ENCODE measurements at places on chromosomes 11 and 22.

- DNase-seq, result no peak
Observed at GRCh38 chr11:124219126-124219525, 21.8 kb upstream of the OR8G1 start.

GRCh38 chr11:19744130-19744529 is 31.5 kb downstream of the NAV2 start:
- no peak for DNase-seq

- DNase-seq, result no peak
Observed at GRCh38 chr22:19871023-19871844, 16.6 kb upstream of the GNB1L start.

GRCh38 chr11:8224711-8225110 is 39.0 kb downstream of the LMO1 start:
- DNase-seq, result no peak

DNA sequence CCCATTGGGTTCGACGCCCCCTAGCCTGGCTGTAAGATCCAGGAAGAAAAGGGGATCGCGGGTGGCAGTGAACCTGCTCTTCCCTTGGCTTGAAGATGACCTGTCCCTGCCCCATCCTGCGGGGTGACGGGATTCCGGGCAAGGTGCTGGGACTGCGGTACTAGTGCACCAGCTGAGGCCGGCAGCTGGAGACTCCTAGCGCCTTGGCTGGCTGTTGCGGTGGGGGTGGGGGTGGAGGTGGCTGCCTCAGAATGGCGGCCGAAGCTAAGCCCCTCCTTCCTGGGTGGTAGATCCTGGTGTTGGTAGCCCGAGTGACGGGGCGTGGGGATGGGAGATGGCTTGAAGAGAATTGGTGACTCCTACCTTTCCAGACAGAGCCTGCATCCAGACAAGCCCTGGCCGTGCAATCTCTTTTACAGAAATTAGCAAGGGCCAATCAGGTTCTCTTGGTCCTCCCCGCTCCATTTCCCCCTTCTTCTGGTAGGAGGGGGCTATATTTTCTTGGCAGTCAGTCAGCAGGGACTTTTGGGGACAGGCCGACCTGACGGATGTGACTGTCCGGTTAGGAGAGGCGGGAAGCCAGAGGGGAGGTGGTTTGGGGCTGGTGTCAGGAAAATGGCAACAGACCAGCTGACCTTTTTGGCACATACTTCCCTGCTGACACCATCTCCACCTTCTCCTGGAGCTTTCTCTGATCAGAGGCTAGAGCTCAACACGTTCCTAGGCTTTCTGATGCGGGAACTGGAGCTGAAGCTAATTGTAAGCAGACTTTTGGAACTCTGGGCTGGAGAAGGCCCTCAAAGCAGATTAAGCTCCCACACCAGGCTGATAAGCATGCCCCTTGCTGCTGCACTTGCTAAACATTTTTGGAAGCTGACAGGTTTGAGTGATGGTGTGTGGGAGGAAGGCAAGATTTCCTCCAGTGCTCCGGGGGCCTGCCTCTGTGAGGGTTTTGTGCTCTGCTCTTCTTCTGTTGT is 2.0 kb downstream of the NAV2 start:
- DNase-seq, result no peak

- DNase-seq, result peak; percentile 41
Observed at GRCh38 chr11:22787551-22788162, 41.9 kb downstream of the SVIP start.

- no peak for DNase-seq
Observed at GRCh38 chr11:66745356-66746235, 16.6 kb upstream of the SPTBN2 start.

GRCh38 chr11:107337917-107338316 is 119.7 kb downstream of the CWF19L2 start:
- DNase-seq, result no peak

GRCh38 chr11:47189100-47189834 is 3.0 kb upstream of the PACSIN3 start:
- no peak for DNase-seq

DNA sequence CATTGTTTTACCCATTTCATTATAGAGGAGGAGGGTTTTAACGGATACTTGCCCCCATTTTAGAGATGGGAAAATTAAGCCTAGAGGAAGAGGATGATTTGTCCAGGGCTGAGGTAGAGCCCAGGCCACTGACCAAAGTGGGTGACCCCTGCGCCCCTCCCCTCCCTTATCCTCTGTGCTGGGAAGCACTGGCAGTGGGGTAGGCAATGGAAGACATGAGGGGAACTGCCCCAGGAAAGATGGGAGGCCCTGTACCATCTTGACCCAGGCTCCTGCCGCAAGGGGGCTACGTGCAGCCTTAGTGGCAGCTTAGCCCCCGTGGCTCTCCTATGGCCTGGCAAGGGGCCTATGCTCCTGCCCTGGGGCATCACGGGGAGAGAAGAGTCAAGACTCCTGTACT is 76.4 kb upstream of the MYOD1 start:
- DNase-seq, result no peak

DNA sequence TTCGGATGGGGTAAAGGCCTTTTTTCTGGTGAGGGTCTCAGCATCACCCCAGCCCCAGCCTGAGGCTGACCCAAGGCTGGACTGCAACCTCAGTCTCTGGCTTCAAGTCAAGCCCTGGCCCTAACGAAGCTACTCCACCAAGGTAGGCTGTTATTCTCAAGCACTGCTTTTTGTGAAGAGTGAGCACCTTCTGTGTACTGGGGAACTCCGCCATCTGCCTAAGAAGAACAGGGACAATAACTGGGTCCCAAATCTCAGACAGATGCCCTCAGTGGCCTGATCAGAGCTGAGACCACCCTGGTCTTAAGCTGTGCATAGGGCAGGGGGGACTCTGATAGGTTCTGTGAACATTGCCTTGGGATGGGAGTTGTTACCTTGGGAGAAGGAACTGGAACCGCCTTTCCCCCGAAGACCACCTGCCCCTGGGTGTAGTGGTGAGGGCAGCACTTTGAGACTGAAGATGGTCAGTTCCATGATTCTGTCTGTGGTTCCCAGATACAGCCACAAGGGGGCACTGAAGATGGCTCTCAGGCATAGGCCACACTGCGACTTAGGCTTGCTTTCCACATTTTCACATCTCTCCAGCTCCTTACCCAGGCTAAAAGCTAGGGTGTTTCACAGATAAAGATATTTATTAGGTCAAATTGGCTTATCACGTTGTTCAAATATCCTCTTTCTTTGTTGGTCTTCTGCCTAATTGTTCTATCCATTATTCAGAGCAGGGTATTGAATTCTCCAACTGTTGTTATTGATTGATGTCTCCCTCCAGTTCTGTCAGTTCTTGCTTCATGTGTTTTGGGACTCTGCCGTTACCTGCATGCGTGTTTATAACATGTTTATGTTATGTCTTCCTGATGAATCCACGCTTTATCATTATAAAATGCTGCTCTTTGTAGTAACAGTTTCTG is 11.8 kb upstream of the UVRAG start:
- no peak for DNase-seq

- DNase-seq, result no peak
Observed at GRCh38 chr11:46808799-46809431, 37.2 kb downstream of the CKAP5 start.

DNA sequence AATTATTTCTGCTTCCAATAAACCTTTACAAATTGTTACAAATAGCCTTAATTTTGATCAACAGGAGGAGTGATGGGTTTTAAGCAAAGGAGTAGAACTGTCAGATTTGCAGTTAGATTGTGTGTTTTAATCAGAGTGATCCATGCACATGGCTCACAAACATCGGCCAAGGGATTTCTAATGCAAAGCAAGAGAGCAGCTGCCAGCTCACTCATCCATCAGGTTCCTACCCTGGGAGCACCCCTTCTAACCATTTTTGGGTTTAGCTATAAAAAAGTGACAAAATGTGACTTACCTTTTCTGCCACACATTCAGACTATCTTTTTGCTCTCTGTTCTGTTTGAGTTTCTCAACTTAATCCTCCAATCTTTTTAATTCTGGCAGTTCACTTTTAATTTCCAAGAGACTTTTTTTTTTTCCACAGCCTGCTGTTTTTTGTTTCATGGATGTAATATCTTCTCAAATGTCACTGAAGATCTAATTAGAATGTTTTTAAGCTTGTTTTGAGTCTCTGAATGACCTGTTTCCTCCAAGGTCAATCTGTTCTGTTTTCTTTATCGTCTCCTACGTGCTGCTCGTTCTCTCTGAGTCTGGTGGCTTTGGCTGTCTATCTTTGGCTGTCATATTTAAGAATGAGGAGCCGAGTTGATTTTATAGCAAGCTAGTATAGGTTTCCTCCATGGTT is 6.0 kb downstream of the IZUMO1R start:
- no peak for DNase-seq

DNA sequence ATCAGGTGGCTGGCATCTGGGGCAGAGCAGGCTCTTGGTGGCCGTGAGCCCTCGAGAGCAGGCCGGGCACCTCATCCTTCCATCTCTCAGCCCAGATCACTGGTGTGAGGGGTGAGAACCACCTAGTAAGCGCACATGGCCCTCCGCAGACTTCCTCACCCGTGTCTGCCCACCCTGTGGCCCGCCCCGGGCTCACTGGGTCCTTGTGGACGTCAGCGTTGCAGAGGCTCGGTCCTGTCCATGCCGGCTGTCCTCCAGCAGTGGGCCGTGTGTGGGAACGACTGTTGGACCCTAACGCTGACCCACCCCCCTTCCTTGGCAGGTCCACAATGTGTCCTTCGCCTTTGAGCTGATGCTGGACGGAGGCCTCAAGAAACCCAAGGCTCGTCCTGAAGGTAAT is 17.2 kb upstream of the PARVG start:
- no peak for DNase-seq

GRCh38 chr11:130330101-130330684 is 15.5 kb upstream of the ZBTB44 start:
- peak; percentile 45 for DNase-seq

All from NCI-H2029 treated with DMSO at 0.1 percent for 48 hours (cell line).